ENCODE measurements at places on chromosomes 3 and 15.

DNA sequence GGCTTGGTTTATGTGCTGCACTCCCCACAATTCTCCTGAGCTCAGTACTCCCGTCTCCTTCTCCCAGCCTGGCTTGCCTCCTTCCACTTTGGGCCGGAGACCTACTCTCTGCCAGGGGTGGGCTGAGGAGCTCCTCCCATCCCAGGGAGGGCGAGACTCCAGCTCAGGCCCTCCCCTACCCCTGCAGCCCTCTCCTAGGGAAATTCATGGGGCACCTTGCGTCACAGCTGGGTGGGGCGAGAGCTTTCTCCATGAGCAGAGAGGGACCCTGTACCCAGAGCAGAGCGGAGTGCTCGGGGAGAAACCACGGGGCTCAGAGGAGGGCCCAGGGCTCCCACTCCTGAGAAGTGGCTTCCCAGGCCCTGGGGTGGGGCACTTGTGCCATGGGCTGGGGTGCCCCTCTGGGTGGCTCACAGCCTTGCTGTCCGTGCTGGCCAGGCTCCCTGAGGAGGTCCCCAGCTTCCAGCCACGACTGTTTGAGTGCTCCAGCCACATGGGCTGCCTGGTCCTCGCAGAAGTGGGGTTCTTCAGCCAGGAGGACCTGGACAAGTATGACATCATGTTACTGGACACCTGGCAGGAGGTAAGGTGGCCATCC lies 13.3 kb downstream of the VILL start:
- no peak for DNase-seq

- DNase-seq: no peak
Observed at GRCh38 chr3:17055374-17056276, 170.9 kb downstream of the PLCL2 start.

DNA sequence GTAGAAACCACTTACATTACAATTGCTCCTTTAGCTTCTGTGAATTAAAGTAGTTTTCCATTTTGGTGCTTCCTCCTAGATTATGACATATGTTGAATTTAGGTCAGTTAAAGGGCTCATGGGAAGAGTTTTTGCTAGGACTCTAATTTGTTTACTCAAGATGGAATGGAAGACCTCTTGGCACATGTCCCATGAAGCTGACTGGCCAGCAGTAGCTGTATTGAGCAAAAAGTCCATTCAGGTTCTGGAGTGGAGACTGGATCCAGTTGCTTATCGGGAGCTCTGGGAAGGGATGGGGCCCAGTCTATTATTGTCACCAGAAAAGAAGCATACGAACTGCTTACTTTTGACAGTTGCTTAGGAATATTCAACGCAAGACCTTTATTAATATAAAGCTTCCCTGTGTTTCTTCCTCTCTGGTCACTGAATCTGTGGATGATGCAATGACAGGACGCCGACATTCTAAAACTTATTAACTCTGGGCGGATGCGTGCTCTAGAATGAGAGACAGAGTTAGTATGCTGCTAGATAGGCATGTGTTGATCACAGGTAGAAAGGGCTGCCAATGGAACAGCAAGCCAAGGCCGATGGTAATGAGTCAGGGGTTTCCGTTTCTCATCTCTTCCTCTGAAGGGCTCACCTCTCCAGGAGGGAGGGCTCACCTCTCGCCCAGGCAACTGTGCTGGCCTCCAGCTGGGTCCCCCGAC lies 155.8 kb downstream of the NR1D2 start:
- no peak for DNase-seq

GRCh38 chr15:77071305-77072223 lies 655 bp upstream of the TSPAN3 start:
- DNase-seq: no peak

GRCh38 chr3:127800508-127800907 lies 21.8 kb downstream of the MGLL start:
- DNase-seq: no peak

DNA sequence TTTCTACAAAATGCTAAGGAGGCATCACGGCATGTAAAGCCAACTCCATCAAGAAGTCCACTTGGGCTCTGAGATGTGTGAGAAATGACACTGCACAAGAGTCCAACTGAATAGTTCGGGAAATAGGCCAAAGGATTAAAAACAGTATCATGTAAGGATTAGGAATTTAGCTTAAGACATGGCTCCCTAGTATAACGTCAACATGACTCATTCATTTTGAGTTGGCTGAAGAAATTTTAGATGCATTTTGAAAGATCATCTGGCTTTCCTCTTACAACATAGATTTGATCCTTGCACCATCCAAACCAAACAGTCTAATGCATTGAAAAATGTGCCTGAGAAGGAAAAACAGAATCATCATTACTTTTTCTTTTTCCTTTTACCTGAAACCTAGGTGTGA lies 109.3 kb upstream of the MME start:
- DNase-seq: no peak

DNA sequence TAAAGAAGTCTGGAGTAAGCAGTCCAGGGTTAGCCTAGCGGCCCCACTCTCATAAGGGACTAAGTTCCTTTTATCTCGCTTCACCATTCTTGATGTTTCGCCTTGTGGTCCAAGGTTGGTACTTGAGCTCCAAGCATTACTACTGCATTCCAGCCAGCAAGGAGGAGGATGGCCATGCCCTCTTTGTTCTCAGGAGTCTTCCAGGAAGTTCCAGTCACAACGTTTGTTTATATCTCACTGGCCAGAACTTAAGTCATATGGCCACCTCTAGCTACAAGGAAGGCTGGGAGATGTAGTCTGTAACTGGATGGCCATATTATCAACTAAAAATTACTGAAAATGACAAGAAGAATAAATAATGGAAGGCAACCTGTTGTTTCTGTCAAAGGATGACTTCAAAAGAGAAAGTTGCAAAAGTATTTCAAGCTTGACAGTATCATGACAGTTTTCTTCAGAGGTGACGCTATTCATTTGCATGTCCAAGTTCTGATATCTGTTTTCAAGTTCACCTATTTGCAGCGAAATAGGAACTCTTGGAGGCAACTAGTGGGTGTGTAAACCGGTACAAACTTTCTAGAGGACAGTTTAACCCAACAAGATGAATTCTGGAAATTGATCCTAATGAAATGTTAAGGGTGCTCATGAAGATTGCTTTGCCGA lies 118.6 kb downstream of the PGPEP1L start:
- no peak for DNase-seq

GRCh38 chr3:82038556-82038955 lies 277.1 kb upstream of the GBE1 start:
- no peak for DNase-seq

DNA sequence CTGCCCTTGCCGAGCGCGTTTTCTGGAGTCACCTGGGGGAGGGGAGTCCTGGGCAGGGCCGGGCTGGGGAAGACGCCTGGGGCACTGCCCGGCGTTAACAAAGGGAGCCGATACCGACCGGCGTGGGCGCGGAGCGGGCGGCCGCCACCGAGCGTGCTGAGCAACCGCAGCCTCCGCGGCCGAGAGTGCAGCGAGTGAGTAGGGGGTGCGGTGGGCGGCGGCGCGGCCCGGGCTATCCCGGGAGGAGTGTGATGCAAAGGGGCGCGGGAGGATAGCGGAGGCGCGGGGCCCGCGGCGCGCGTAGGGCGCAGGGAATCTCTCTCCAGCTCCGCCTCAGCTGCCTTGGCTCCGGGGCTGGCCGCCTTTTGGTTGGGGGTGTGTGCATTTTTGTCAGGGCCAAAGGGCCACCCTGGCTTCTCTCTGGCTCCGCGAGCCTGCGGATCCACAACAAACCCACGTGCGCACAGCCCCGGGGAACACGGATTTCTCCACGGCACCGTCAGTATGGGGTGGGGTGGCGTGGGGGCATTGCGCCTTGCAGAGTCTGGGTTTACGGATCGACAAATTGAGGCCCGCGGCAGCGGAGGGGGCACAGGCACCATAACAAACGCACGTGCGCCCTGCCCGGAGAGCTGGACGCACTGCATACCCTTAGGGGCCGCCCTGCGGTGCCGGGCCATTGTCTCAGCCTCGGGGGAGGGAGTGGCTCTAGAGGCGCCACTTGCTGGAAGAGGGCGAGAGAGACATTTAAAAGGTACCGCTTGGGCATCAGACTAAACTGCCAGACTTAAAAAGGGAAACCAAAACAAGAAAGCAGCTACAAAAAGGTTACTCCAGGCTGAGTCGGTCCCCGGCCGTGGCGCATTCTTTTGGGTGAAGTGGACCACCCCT lies 560 bp downstream of the ST6GAL1 start:
- no peak for DNase-seq

- no peak for DNase-seq
Observed at GRCh38 chr15:39834256-39834655, 51.6 kb upstream of the FSIP1 start.

DNA sequence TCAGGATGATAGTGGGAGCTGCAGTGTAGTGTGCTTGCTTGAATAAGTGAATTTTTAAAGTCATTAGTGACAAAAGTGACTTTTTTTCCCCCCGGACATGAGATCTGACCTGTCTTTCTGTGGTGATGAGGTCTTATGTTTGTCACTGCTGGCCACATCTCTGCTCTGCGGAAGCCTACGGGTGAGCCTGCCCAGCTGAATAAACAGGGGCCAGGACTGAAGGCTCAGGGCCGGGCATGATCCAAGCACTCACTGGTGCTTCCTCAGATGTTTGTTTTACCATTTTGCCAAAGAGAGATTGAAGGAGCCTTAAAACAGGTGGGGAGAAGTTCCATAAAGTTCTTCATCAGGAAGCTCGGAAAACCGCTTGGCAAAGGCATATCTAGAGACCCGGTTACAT lies 35.0 kb downstream of the RPL39L start:
- DNase-seq: no peak

- no peak for DNase-seq
Observed at GRCh38 chr3:97763586-97764406, 762 bp upstream of the ARL6 start.

DNA sequence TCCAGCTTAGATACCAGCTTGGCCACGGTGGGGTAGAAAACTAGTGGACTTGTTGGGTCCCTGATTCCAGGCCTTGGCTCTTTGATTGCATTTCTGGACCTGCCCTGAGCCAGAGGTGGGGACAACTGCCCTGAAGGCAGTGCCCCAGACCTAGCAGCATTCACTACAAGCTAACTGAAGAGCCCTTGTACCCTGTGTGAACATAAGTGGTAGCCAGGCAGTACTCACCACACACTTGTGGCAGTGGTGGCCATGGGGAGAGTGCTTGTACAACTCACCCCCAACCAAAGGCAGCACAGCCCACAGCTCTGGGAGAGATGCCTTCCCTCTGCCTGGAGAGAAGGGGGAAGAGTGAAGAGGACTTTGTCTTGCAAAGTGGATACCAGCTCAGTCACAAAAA lies 177.3 kb upstream of the NAALADL2 start:
- DNase-seq: no peak

DNA sequence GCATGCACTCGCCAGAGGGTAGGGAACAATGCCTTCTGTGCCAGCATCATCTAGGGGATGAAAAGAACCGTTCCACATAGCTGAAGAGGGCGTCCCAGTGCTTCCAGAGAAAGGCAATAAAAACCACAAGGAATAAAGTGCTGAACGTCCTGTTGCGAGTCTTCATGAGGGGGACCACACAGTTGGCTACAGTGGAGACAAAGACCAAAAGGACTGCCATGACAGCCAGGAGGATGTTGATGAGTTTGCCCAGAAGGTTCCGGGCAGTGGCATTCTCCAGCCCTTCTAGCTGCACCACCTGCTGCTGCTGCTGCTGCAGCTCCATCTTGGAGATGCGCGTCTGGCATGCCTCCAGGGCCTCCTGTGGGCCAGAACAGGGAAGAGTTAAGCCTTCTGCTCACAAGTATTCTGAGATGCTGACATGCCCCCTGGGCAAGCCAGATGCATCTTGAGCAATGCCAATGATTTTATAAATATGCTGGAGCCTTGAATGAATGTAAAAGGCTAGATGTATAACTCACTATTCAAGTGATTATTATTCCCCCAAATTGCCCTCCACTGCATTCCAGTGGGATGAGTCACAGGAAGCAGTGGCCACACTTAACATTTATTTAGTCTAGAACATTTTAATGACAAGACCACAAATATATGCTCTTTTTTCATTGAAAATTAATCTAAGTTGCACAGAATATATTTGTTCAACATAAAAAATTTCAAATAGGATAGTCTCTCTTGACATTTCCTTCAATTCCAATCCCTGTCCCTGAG lies 45.1 kb upstream of the PLXND1 start:
- no peak for DNase-seq

DNA sequence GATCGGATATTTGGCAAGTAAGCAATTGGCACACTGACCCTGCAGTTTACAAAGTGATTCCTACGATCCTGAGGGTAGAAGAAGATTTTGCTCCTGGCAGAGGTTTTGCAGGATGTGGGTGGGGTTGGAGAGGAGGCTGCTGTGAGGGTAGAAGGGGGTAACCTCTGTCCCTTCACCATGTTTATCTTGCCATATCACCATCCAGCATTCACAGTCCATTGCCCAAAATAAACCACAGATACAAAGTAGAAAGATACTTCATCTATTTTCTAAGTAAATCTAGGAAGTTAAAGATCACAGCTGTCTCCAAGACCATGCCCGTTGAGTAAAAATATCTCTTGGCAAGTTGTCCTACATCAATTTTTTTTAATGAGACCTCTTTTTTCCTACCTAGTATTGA lies 51.6 kb downstream of the LIPC start:
- no peak for DNase-seq

DNA sequence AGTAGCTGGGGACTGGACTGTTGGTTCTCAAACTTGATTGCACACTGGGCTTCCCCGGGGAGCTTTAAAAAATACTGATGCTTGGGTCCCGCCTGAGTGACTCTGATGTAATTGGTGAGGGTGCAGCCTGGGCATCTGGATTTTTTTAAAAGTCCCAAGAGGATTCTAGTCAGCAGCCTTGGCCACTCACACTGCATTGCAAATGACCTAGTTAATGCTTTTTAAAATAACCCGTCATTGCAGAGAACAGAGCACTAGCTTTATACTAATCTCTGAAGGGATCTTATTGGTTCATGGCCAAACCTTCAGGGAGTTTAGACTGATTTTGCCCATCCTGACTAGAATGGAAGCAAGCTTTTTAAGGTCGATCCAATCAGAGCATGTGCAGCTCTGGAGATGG lies 310.6 kb upstream of the PROK2 start:
- DNase-seq: no peak

DNA sequence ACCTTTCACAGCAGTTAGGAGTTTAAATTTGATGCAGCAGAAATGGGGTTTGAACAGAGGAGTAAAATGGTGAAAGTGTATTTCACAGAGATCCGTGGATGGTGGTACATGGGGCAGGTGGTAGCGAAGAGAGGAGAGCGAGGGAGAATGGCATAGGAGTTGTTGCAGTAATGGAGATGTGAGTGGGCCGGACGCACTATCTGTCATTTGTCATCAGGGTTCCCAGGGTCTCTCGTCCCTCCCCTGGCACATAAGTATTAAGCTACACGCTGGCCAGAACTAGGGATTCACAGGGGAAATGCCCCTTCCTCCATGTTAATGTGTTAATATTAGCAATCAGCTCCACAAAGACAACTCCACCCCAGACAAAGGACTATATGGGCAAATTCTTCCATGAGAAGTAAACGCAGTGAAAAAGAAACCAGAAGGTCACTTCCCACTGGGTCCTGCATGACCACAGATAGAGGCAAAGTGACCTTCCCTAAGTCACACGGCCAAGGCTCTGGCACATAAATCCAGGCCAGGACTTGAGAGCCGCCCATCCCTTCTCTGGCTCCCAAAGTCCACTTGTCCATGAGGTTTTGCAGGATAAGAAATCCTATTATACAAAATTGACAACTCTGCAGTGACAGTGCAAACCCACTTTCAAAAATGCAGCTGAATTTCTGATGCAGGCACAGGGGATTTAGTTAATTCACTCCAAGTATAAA lies 42.5 kb downstream of the ANXA2 start:
- no peak for DNase-seq

- no peak for DNase-seq
Observed at GRCh38 chr15:41494922-41495735, 1.5 kb downstream of the ITPKA start.
